Occipital lobe (tissue), 3 donors: ENCODE measurements at places on chromosomes 1 and 21. TPM values are rescaled to one million over a fixed set of nuclear protein-coding genes. Genes with fewer than 3 reads are reported as not detected.

DNA sequence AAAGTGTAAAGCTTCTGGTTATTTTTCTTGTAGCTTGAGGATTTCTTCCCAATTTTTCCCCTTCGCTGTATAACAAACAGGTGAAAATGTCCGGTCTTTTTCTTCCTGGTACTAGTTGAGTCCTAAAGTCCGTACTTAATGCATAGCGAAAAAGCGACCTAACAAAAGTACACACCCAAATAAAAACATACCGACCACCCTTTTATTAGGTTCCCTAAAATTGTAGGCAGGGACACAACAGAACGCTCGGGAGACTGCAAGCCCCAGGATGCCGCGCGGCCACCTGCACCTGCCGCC lies 281 bp upstream of the BTF3L4 start:
- DNase-seq, result no peak

DNA sequence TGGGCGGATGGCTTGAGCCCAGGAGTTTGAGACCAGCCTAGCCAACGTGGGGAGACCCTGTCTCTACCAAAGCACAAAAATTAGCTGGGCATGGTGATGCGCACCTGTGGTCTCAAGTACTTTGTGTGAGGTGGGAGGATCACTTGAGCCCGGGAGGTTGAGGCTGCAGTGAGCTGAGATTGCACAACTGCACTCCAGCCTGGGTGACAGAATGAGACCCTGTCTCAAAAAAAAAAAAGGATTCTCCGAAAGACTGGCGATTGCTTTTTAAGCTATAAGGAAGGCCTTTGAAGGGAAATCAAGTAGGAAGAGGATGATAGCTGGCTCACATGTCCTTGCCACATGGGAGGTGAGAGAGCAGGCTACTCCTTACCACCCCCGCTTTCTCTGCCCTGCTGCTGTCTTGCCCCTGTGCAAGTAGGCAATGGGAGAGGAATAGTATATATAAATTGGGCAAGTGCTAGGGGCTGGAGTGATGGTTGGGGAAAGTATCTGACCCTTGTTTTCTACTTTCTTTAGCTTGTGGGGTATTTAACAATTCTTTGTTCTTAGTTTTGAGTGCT lies 3.8 kb upstream of the LAMTOR5 start:
- DNase-seq, result no peak

DNA sequence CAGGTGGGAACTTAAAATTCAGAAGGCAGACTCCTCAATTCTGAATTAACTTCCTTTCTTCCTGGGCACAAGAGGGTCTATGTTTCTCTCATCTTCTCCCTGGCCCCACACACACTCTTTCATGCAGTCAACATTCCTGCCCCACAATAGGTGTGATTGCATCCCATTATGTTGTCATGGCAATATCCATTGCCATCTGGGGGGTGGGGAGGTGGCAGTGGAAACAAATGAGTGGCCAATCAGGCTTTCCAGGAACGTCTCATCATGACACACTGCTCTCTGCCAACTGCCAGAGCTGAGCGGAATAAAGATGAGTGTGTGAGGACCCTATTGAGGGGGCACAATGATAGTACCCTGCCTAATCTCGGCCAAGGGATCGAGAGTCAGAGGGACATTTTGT lies 80.4 kb downstream of the KCND3 start:
- no peak for DNase-seq

- no peak for DNase-seq
These were observed 15.5 kb upstream of the PADI6 start for GRCh38 chr1:17356387-17357026.

- no peak for DNase-seq
These were observed 95.7 kb upstream of the PALMD start for GRCh38 chr1:99550198-99550597.

NOS1AP gene
- total RNA-seq, result 4.1 TPM

OR2T11 gene
- not detected for total RNA-seq

KCNJ15 gene
- under 0.01 TPM for total RNA-seq
